ENCODE measurements at places on chromosomes 4 and X.
A peak's percentile ranks its signal among the peaks of the same experiment; 100 is the strongest.

GRCh38 chr4:144190009-144190408 lies 49.5 kb upstream of the GYPA start:
- no peak for DNase-seq

DNA sequence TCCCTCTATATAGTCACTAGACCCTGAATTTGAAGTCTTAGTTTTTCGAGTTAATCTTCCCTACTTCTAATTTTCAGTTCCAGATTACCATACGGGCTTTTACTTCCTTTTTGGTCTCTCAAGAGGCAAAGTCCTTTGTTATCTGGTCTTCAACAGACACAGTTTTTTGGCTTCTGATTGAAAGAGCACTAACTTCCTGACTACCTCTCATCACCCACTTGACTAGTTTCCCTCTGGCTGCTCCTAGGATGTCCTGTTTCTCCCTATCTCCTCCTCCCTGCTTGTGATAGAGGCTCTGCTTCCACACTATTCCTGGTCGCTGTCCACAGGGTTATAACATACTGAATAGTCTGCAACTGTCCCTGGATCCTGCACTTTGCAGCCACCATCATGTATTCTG lies 16.7 kb upstream of the WDR44 start:
- no peak for DNase-seq

GRCh38 chr4:179307297-179308136 lies 1865.3 kb upstream of the AGA start:
- no peak for DNase-seq

DNA sequence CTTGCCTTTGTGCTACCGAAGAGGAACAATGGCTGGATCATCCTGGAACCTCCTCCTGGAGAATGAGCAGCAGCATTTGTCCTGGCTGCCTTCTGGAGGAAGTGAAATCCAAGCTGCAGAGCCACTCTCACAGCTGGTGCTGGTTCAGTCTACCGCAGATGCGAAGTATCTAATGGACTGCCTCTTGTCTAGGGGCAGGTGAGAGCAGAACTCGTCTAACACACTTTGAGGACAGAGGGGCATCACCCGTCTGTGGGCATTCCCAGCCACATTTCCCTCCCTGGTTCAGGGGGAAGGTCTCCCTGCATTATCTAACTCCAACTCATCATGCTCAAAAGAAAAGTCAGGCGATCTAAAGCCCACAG lies 338.2 kb upstream of the GATB start:
- no peak for DNase-seq

DNA sequence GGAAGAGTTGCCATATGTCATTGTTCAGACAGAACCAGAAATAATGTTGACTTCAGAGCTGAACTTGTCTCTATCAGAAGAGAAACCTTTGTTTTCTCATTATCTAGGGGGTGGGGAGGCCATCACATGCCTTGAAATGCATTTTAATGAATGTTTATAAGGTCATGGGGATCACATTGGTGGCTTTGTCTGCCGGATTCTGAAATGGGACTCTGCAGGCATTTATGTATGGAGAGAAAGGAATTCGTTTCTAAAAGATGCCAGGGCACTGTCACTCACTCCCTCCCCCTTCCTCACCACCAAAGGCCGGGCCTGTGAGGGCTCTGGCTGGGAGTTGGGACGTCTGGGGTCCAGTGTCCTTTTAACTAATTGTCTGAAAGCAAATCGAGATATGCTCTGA lies 102.2 kb downstream of the MAMLD1 start:
- DNase-seq: no peak

GRCh38 chr4:47729131-47729680 lies 108.7 kb downstream of the CORIN start:
- DNase-seq: no peak

GRCh38 chr4:183986971-183987946 lies 82.2 kb downstream of the STOX2 start:
- DNase-seq: peak; percentile 56

DNA sequence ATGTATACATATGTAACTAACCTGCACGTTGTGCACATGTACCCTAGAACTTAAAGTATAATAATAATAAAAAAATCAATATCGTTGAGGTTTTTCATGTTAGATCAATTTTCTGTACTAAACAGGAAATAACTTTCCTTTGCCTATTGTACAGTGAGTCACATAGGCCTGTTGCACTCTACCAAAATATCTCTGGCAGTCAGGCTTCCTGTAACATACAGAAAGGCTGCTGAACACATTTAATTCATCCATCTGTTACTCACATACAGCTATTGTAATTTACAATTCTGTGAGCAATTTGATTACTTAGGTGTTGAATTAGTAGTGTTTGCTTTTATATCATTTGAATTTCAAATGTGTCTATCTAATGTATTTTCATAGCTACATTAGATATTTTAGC lies 427.8 kb downstream of the TMA16 start:
- no peak for DNase-seq

DNA sequence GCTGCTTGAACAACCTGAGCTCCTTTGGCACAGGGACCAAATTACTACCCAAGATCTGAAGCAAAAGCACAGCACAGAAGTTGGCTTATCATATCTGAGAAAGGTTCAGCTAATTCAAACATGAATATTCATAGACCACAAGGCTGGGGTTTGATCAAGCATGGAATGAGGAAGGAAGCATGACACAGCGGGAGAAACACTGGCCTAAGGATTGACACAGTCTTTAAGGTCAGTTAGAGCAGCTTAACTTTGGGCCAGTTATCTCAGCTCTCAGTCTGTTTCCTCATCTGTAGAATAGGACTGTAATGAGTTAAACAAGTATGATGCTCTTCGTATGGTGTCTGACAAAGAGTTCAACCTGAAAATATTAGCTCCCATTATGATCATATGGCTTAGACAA lies 88.5 kb upstream of the CBR4 start:
- no peak for DNase-seq

GRCh38 chrX:103405009-103405333 lies 28.6 kb downstream of the BEX3 start:
- no peak for DNase-seq

GRCh38 chr4:118367361-118367760 lies 14.6 kb upstream of the PRSS12 start:
- no peak for DNase-seq

DNA sequence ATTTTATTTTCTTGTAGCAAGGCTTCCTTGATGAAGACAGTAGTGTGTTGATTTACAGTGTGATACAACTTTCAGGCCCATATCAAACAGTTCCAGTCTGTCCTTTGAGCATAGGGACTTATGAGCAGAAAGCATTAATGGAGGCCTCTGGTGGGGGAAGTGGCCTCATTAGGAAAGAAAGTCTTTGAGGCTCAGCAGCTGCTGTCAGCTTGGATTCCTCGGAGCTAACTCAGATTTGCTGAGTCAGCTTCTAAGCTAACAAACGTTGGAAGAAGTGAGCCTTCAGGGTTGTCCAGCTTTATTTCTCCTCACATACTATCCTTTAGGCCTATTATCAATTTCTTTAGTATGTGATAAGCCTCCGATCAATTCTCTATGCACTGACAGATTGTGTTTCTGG lies 15.8 kb upstream of the SFRP2 start:
- DNase-seq: no peak

Data from fibroblast of skin of left quadriceps (primary cell).